T47D (cell line): ENCODE measurements at places on chromosomes 16 and 17.

GRCh38 chr17:64520359-64520758 lies 13.6 kb downstream of the CEP95 start:
- no peak for DNase-seq

DNA sequence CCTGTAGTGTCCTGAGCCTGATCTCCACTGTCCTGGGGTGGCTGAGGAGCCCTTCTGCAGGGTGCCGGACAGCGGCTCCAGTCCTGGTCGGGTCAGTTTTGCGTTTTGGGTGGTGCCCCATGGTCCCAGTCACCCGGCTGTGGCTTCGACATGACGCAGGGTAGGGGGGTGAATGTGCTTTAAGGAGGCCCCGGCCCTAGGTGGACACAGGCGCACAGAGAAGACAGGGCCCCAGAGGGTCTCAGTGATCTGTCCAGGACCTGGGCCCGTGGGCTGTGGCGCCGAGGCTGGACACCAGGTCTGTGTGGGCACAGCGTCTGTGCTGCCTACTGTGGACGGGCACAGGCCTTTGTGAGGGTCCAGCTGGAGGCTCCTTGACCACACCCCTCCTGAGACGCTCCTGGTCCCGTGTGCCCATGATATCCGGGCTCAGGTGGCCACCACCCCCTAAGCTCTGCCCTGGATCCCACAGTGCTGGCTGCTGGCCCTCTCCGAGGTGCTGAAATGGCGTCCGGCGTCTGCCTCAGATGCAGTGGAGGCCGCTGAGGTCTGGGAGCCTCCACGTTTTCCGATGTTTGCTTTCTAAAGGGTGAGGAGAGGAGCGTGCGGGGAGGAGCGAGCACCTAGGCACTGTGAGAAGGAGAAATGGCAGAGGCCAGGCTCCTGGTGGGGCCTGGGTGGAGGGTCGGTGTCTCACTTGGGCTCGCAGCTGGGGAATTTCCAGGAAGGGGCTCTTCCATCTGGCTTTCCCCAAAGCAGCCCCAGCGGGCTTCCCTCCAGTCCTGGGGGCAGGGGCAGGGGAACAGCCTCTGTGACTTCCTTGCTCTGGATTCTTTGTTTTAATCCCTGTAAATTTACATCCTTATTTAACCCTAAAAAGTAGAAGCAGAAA lies 56.1 kb upstream of the ACSF3 start:
- peak; percentile 96 for DNase-seq

DNA sequence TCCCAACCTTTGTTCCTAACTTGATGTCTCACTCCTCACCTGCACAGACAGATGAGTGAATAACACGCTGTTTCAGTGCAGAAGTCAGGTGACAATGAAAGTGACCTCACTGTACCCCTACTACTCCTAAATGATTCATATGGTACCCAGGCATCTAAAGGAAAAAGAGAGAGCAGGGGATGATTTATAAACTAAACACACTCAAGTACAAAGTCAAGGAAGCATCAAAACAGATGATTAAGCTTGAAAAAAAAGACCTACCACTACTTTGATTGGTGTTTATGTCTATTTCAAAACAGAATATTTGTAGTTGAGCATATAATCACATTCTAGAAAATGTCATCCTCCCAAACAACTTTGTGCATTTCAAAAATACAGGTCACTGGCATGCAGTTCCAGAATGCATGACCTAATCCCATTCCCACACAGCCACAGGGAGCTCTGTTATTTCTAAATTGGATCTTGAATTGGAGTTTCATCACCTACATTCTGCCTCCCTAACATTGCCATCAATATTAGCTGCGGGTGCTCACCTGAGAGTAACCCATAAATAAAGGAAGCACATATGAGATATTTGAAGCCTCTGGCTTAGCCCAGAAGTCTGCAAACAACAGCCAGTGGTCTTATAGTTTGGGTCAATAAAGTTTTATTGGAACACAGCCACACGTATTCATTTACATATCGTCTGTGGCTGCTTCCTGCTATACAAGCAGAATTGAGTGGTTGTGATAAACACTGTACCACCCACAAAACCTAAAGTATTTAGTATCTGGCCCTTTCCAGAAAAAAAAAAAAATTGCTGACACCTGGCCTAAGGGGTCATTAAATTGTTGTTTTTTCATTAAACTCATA lies 14.0 kb downstream of the HS3ST3A1 start:
- no peak for DNase-seq

DNA sequence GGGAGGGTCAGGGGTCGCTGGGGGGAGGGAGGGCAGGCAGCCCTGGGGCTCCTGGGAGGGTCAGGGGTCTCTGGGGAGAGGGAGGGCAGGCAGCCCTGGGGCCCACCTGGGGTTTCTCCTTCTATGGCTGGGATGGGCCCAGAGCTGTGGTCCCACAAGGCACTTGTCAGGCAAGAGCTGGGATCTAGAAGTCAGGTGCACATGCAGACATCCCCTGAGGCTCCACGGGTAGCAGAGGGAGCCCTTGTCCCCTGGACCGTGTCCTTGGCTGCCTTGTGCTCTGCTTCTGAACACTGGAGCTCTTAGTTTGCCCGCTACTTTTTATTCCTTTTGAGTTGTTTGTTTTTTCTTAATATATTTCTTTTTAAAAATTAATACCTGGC lies 1.8 kb downstream of the TUBB3 start:
- no peak for DNase-seq

DNA sequence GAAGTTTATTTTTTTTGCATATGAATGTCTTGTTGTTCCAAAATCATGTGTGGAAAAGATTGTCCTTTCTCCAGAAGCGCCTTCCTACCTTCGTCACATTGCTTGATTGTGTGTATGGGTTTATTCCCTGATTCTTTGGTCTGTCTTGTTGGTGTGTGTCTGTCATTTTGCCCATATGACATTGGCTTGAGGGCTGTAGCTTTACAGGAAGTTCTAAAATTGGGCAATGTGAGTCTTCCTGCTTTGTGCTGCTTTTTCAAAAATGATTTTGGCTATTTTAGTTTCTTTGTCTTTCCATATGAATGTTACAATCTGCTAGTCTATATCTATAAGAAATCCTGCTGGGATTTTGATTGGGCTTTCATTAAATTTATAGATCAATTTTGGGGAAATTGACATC lies 217.2 kb downstream of the SNX29 start:
- DNase-seq, result no peak

DNA sequence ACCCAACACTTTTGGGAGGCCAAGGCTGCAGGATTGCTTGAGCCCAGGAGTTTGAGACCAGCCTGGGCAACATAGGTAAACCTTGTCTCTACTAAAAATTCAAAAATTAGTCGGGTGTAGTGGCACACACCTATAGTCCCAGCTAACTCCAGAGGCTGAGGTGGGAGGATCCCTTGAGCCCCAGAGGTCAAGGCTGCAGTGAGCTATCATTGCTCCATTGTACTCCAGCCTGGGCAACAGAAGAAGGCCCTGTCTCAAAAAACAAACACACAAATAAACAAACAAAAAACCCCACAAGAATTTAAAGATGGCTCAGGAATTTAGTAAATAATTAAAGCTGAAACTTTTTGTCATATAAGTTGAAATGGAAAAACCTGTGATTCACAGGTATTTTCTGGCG lies 2.3 kb upstream of the TMEM170A start:
- no peak for DNase-seq

- peak; percentile 95 for DNase-seq
Observed at GRCh38 chr17:76240461-76241203, at the start of gene RNF157. Gene RNF157 (minus strand): TSS chr17:76240493. CDS start chr17:76240240, 253 bp downstream.

DNA sequence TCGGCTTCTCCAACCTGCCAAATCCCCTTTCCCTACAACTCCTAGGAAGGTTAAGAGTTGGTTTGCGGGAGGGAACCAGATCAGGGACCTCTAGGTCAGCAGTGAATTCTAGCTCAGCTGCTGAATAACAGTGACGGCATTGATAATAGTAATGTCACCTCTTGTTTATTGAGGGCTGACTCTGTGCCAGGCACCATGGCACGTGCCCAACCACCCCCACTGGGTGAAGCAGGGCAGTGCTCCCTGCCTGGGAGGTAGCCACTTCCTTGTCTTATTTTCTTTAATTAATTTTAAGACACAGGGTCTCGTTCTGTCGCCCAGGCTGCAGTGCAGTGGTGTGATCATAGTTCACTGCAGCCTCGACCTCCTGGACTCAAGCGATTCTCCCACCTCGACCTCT lies 5.5 kb upstream of the PPL start:
- DNase-seq, result no peak

GRCh38 chr16:78081341-78081740 lies 18.1 kb upstream of the WWOX start:
- no peak for DNase-seq

GRCh38 chr16:54746596-54746995 lies 184.1 kb upstream of the IRX5 start:
- no peak for DNase-seq

GRCh38 chr16:27847030-27847550 lies 216.4 kb downstream of the GSG1L start:
- no peak for DNase-seq

- DNase-seq, result peak; percentile 26
Observed at GRCh38 chr17:57004944-57005579, 27.1 kb downstream of the SCPEP1 start.

DNA sequence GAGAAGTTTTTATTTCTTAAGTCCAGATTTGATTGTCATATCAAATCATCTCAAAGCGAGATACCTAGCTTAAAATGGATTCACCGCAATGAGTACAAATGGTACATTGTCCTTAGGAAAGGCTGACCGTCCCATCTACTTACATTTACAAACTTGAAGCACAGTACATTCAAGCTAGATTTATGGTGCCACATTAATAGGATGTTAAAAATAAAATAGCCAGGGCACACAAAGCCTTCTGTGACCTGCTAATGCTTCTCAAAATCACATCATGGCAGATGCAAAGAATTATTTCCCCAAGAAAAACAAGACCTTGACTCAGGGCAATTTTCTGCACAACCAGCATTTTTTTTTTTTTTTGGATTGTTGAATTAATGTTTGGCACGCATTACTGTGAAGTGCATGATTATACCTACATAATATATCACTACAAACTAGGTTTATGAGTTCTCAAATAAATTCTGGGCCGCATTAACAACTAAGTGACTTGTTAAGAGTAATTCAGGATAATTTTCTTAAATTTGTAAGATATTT lies 25.3 kb downstream of the CACNG1 start:
- no peak for DNase-seq
